ENCODE measurements at places on chromosomes 6 and 20.

GRCh38 chr6:112109262-112109661, 21.9 kb downstream of the FAM229B start:
- no peaks in the 10 kb centered on the region for H3K36me3 ChIP-seq
- DNase-seq = no peak
- H3K4me1 ChIP-seq = no peaks in the 10 kb centered on the region
- no peak overlapping the region for H3K27ac ChIP-seq

DNA sequence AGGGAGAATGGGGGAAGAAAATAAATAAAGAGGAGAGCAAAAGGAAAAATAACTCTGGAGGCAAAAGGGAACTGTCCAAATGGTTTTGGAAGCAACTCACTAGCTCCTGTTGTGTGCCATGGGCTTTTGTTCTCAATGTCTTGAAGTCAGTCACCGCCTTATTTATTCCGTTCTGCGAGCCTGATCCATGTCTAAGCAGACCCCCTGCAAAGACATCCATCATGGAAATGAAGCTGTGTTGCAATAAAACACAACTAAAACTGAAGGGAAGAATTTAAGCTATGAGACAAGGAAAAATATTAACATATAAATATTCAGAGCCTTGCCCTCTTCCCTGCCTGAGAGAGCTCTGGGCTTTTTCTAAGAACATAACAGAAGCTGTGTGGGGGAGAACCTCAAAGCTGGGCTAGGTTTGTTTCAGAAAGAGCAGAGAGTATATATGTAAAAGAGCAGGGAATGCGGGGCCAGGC, 373.2 kb upstream of the CNR1 start:
- no peak overlapping the region for H3K4me3 ChIP-seq
- H3K4me1 ChIP-seq = no peaks in the 10 kb centered on the region
- no peak for DNase-seq
- no peaks in the 10 kb centered on the region for H3K27me3 ChIP-seq
- no peaks in the 10 kb centered on the region for H3K36me3 ChIP-seq

DNA sequence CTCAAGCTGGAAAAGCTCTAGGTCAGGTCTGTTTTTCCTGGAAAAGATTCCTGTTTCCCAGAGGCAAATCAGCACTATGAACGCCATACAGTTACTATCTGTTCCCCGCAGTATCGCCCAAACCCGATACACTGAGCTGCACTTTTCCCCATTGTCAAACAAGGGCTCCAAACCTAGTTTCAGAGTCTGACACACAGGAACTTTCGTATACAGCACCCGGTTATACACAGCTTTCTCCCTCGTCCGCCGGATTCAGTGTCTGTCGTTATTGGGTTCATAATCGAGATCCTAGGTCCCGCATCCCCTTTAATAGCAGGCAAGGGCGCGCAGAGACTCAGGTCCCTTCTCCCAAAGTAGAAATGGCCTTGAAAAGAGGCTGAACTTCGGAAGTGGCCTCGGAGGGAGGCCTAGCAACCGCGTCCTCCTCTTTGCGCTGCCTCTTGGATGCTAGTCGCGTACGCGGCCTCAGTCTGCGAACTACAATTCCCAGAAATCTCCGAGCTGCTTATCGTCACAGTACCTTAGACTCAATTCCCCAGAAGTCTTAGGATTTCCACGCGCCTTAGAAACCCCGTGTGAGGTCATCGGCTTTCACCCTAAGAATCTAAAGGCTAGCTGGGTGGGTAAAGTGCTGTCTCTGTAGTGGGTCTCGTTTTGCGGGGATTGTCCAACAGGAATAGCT, 34.2 kb downstream of the ZNF391 start:
- no peak overlapping the region for H3K27ac ChIP-seq
- no peak for DNase-seq
- no peaks in the 10 kb centered on the region for H3K4me1 ChIP-seq
- no peak overlapping the region for H3K4me3 ChIP-seq

DNA sequence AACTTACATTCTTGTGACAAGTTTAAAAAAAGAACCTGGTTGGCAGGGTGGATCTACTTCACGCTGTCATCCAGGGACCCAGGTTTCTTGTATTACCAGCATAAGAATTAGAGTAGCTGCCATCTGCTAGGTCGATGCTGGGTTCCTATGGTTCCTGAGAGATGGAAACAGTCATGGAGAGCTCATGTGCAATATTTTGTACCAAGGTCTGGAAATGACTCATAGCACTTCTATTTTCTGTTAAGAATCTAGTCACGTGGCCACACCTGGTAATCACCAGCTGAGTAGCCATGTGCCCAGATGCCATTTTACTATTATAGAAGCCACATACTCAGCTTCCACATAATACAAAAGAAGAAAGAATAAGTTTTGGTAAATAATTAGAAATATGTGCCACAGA, 171.3 kb downstream of the CD83 start:
- H3K4me3 ChIP-seq = no peak overlapping the region
- no peaks in the 10 kb centered on the region for H3K36me3 ChIP-seq
- H3K27me3 ChIP-seq = no peaks in the 10 kb centered on the region
- H3K27ac ChIP-seq = no peak overlapping the region

DNA sequence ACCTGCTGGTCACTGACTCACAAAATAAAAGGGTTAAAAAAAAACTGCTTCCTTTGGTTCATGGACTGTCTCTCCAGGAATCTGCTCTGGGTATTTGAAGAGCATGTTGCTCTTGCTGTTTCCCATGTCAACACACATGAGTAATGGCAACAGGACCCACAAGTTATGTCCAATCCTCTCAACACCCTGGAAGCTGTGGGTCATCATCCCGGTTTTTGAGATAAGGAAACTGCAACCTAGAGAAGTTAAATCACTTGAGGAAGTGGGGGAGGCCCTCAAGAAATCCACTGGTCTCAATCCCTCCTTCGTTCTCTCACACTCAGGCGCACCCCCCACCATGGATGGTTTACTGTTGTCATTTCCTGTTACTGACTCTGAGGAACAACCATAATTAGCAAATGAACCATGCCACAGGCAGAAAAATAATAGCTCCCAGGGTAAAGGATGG, 12.4 kb downstream of the MAP1LC3A start:
- H3K27ac ChIP-seq = no peak overlapping the region
- no peaks in the 10 kb centered on the region for H3K27me3 ChIP-seq
- H3K4me1 ChIP-seq = no peaks in the 10 kb centered on the region
- no peak for DNase-seq
- no peak overlapping the region for H3K4me3 ChIP-seq

- no peaks in the 10 kb centered on the region for H3K36me3 ChIP-seq
- no peak overlapping the region for H3K27ac ChIP-seq
- no peak for DNase-seq
These were observed 7.7 kb upstream of the SEC63 start for GRCh38 chr6:107965746-107966145.

- H3K27me3 ChIP-seq = no peaks in the 10 kb centered on the region
- no peak overlapping the region for H3K4me3 ChIP-seq
- DNase-seq = no peak
- H3K36me3 ChIP-seq = no peaks in the 10 kb centered on the region
These were observed 15.5 kb upstream of the CST8 start for GRCh38 chr20:23475395-23475794.
